ENCODE measurements at places on chromosomes 7 and 10.

GRCh38 chr7:134996097-134996550 lies 9.8 kb downstream of the AGBL3 start:
- peak; percentile 39 for DNase-seq

- no peak for DNase-seq
Measured at GRCh38 chr7:21580073-21580521, 37.3 kb downstream of the DNAH11 start.

DNA sequence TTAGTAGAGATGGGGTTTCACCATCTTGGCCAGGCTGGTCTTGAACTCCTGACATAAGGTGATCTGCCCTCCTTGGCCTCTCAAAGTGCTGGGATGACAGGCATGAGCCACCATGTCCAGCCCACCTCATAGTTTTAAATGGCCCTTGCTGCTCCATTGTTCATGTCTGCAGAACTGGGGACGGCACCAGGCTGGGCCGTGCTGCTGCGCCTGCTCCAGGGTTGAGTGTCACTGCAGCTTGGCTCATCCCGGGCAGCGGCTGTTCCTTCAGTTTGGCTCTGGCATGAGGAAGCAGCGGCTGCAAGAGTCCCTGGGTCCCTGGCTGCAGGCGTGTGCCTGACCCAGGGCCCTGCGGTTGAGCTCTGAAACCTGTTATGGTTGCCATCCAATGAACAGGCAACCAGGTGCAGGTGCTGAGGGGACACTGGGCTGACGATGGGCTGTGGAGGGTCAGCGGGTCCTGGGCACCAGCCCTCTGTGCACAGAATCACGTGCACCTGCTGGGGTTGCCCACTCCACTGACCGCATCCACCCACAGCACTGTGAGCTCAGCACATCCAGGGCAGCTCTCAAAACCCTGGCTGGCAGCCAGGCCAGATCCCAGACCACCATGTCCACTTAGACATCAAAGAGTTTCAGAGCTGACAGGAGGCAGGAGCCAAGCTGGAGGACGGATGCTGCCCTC lies 70.2 kb upstream of the PPP2R2D start:
- DNase-seq = no peak

GRCh38 chr7:26022982-26023381 lies 129.0 kb upstream of the NFE2L3 start:
- DNase-seq = peak; percentile 32

DNA sequence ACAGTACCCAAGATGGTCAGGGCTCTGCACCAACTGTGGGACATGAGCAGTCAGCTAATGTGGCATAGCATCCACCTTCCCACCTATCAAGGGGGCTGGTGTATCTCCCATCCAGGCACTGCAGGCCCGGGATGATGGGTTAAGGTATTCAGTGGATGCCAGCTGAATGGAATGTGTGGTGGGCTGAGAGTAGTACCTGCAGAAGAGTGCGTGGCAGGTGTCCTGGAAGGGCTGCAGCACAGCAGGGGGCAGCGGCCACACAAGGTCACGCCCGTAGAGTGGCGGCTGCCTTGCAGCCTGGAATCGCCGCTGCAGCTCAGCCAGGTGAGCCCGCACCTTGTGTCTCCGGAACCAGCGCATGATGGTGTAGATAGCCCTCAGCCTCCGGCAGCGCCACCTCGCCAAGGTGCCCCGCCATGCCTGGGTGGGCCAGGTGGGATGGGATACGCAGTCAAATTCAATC lies 13.3 kb downstream of the MYO1G start:
- no peak for DNase-seq

GRCh38 chr7:2321020-2321419 lies 6.8 kb upstream of the SNX8 start:
- DNase-seq = peak; percentile 33

- peak; percentile 3 for DNase-seq
Measured at GRCh38 chr7:144826208-144826607, 9.6 kb downstream of the TPK1 start.

GRCh38 chr7:75988568-75989499 lies 5.6 kb downstream of the TMEM120A start:
- DNase-seq = no peak

DNA sequence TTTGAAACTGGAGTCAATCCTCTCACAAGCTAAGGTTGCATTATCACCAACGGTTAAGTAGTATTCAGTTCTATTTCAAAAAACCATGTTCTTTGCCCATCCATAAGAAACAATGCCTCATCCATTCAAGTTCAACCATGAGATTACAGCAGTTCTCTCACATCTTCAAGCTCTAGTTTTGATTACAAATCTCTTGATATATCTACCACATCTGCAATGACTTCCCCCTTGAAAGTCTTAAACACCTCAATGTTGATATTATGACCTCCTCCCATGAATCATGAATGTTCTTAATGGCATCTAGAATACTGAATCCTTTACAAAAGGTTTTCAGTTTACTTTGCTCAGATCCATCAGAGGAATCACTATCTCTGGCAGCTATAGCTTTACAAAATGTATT lies 81.8 kb downstream of the JMJD1C start:
- no peak for DNase-seq
